ENCODE measurements at places on chromosomes 7 and 10.
A peak's percentile ranks its signal among the peaks of the same experiment; 100 is the strongest.

GRCh38 chr7:14959339-14959738 lies 56.8 kb upstream of the DGKB start:
- no peak for DNase-seq

- peak; percentile 10 for DNase-seq
Observed at GRCh38 chr10:6275022-6275997, 72.6 kb downstream of the PFKFB3 start.

DNA sequence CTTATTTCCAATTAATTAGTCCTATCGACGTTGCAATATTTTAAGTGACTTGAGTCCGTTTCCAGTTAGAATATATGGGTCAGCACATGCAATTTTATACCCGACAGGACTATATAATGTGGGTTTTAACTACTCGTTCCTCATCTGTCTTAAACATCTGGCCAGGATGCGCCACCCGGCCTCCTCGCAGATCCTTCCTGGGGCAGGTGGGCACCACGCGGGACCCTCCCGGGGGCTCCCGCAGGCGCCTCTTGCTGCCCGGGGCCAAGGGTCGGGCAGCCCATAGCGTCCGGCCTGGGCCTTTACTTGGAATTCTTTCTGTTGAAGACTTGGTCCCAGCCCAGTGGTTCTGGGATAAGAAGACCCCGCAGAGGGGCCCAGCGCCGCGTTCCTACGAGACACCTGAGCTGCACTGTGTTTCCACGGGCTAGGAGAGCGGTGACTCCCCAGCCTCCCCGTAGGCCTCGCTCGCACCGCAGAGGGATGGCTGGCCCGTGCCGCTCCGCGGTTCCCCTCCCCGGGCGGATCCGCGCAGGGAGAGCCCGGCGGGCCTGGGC lies 10.1 kb upstream of the MNX1 start:
- DNase-seq = no peak

DNA sequence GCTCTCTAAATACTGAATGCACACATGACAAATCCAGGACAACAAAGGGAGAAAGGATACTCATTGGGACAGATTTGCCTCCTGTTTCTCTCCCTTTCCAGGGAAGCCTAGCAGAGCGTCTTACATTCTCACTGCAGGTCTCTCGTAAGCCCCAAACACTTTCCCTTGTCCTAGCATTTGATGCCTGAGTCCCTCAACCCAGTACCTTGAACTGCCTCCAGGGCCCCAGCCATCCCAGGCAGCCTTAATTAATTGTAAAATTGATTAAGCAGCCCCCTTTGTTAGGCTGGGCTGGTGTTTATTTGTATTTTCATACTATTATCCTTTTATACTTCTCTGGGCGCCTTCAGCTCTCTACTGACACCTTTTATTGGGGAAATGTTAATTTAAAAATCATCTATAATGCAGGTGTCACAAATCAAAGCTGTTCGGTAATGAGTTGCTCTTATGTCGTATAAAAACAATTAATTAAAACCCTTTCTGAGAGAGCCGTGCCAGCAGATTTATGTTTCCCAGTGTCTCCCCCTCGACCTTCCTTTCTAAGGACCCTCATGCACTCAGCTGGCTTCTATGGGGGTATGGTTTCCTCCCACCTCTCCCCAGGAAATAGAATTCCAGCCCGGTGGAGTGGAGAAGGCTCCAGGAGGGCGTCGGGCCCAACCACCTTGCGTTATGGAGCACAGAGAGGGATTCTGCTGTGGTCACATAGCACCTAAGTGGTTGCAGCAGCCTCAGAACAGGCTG lies 243.8 kb downstream of the RPS24 start:
- DNase-seq = no peak

DNA sequence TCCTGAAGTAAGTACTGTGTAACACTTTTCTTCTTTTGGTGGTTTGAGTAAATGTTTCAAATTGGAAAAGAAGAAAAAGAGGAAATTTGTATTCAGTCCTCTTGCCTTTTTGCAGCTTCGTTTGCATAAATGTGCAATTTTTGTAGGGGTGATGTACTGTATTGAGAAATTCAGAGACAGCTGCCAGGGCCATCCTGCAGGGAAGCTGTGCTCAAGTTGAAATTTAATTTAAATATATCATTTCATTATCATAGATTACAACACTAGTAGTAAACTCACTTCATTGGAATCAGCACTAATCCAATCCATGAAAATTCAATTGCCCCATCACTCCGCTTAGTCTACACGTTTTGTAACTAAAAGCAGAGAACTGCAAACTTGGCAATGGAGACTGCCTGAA lies 415.4 kb downstream of the DNAJB9 start:
- no peak for DNase-seq

GRCh38 chr7:44914992-44915607 lies 29.8 kb upstream of the PURB start:
- DNase-seq = no peak

GRCh38 chr10:14564268-14564744 lies 210.4 kb downstream of the FAM107B start:
- no peak for DNase-seq

DNA sequence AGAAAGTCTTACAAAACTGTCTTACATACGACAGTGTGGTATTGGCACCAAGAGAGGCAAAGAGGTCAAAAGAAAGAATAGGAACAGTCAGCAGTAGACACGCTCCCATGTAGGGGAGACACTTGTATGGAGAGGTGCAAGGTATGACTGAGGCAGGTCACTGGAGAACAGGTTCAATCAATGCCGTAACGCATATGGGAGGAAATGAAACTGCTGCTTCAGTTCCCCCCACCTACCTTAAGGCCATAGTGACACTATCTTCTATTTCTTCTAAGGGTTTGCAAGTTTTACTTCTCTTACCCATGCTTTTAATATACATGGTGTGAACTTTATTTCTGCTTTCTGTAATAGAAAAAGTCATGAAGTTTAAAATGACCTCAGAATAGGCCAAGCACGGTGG lies 5.5 kb upstream of the PITRM1 start:
- no peak for DNase-seq

- no peak for DNase-seq
Observed at GRCh38 chr10:59741048-59741447, 12.2 kb downstream of the MRLN start.

GRCh38 chr7:83119494-83119893 lies 43.2 kb downstream of the PCLO start:
- no peak for DNase-seq

DNA sequence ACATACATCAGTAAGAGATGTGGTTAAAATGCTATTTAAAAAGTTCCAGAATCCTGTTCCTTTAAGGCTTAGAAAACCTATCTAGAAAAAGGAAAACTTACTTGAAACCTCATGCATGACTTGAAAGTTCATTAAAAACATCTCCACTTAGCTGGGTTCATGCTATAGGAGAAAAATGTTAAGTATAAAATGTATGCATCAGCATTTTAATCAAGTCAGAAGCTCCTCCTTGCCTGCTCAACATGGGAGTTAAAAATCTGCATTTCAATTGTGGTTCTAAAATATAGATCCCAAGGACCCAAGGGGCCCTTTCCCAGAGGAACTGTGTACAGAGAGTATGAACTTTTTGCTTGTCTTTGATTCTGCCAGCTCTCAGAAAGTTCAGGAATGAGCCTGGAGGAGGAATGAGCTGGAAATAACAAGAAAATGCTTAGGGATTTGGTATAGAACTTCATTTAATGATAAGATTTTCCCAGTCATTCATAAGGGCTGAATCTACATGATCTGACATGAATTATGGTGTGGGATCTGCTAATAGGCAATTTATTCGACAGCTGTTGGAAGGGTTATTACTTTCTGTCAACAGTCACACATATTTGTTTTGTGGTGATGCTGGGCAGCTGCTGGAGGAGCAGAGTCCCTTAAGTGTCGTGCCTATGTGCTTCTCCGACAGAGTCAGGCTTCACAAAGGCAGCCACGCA lies 85.6 kb upstream of the MTPN start:
- no peak for DNase-seq

GRCh38 chr7:24942226-24942625 lies 37.8 kb downstream of the OSBPL3 start:
- no peak for DNase-seq

GRCh38 chr10:91589015-91589657 lies 43.7 kb downstream of the PPP1R3C start:
- no peak for DNase-seq

- DNase-seq = no peak
Observed at GRCh38 chr10:52359441-52359840, 45.4 kb downstream of the DKK1 start.

DNA sequence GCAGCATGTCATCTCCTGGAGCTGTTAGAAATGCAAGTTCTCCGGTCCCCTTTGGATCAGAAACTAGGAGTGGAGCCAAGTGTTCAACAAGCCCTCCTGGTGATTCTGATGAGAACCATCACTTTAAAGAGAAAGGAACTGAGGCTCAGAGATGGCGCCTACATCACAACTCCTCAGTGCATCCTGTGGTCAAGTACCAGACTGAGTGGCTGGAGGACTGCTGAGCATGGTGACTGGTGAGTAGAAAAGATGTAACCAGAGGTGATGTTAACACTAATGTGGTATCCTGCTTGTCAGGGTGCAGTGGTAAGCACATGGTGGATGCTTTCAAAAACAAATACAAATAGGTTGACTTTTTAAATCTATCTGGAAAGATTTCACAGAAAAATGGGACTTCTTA lies 3.5 kb upstream of the OIT3 start:
- no peak for DNase-seq

GRCh38 chr7:114414156-114415063 lies at the start of gene FOXP2:
Gene FOXP2, plus strand, starts transcription at chr7:114414815. Its CDS starts 11,697 bp downstream, at chr7:114426512.
- peak; percentile 56 for DNase-seq

All from HAP-1 (cell line).